NCI-H2081 treated with DMSO at 0.1 percent for 48 hours (cell line): ENCODE measurements at places on chromosomes 2 and 18.
A peak's percentile ranks its signal among the peaks of the same experiment; 100 is the strongest.

DNA sequence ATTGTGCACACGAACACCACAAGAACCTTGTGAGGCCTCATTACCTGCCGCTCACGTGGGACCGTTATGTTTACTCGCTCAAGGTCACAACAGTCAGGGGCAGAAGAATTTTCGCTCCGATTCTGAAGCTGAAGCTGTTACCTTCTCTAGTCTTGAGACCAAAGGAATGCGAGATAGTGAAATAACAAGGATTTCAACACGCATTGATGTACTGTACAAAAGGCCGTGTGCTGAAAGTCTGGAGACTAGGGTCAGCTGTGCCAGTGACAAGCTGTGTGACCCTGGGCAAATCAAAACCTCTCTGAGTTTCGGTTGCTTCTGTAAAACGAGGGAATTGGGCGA, 583 bp downstream of the NEMP2 start:
- DNase-seq: no peak

DNA sequence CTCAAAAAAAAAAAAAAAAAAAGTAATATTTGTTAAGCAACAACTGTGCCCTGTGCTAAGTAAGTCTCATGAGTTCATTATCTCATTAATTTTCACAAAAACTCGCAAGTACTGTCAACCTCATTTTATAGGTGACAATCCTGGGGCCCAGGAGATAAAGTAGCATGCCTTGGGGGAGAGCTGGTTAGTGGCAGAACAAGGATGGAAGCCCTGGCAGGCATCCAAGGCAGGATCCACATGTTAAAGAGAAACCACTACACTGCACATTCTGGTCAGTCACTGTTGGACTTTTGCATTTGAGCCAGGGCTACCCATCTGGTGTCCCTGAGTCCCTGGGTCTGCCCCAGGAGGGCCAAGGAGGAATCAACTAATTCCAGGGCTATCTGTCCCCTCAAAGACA, 54.6 kb downstream of the ZFP36L2 start:
- DNase-seq: no peak

- DNase-seq: no peak
Measured at GRCh38 chr2:69190743-69191404, 177.9 kb downstream of the ANTXR1 start.

DNA sequence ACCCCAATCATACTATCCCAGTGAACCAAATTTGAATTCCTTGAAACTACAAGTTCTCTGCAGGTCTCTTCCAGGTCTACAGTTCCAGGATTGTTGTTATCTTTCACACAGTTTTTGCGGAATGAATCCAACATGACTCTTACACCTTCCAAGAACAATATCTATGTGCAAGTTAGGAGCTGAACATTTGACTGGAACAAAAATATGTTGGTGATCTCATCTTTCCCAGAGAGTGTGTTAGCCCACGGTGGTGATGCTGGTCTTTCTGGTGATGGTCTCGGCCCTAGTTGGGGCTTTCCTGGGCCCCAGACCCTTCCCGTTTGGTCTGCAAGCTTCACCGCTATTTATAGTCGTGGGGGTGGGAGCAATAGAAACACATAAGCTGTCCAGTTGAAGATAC, 173.7 kb downstream of the TPGS2 start:
- no peak for DNase-seq

DNA sequence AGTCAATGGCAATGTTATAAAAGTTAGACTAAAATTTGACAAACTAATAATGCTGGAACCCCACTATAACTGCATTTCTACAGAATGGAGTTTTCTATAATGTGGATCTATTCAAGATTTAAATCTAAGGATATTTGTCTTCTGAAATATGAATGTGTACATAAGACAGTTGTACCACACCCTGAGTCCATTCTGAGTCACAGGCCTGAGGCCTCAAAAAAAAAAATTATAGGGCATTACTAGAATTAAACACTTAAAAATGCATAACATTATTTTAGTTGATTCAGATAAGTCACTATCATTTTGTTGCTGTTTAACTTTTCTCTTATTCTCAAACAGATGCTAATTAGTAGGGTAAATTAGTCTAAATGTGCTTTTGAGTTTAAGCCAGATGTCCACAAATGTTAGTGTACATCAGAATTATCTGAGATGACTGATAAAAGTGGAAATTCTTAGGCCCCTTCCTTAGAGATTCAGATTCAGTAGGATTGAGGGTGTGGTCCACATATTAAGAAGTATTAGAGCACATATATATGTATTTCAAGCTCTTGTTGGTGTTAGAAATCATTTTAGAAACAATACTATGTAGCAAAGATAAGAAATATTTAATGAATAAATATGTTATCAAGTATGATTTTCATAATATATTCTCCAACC, 42.4 kb upstream of the COL5A2 start:
- DNase-seq: no peak

GRCh38 chr2:165847001-165847400, 53.0 kb upstream of the GALNT3 start:
- no peak for DNase-seq

GRCh38 chr2:196066291-196067087, 2.1 kb downstream of the DNAH7 start:
- peak; percentile 10 for DNase-seq
